ENCODE measurements at places on chromosomes 5 and 9. TPM values are rescaled to one million over a fixed set of nuclear protein-coding genes. Genes with fewer than 3 reads are reported as not detected.
A peak's percentile ranks its signal among the peaks of the same experiment; 100 is the strongest.

Gene LCN10
- total RNA-seq, result not detected

Gene SLC23A1
- total RNA-seq, result not detected

Gene UGT3A2
- total RNA-seq, result 0.64 TPM

Gene LCN9
- total RNA-seq, result 0.30 TPM

Gene NUDT12
- 17.6 TPM for total RNA-seq

Gene AGXT2
- not detected for total RNA-seq

Gene PLEKHG4B
- total RNA-seq, result 21.7 TPM

- H3K27me3 ChIP-seq, result no peaks in the 10 kb centered on the region
- no peak for DNase-seq
- no peaks in the 10 kb centered on the region for H3K4me1 ChIP-seq
- no peak overlapping the region for H3K27ac ChIP-seq
- H3K4me3 ChIP-seq, result no peak overlapping the region
Observed at GRCh38 chr5:24232041-24232440, 412.7 kb downstream of the CDH10 start.

DNA sequence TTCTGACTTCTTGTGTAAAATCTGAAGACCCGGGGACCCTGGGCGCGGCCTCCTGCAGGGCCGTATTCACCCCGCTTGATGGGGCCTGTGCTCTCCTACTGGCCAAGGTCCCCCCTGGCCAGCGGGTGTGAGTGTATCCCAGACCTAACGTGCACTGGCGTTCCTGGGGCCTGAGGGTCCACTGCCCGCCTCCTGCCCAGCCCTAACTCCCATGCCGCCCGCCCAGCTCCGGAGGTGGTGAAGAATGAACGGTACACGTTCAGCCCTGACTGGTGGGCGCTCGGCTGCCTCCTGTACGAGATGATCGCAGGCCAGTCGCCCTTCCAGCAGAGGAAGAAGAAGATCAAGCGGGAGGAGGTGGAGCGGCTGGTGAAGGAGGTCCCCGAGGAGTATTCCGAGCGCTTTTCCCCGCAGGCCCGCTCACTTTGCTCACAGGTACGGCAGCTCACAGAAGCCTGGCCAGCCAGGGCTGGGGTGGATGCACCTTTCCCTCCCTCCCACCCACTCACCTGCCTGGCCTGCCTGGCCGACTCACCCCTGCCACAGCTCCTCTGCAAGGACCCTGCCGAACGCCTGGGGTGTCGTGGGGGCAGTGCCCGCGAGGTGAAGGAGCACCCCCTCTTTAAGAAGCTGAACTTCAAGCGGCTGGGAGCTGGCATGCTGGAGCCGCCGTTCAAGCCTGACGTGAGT lies 9.5 kb downstream of the GRK6 start:
- H3K4me3 ChIP-seq, result no peak overlapping the region
- no peaks in the 10 kb centered on the region for H3K4me1 ChIP-seq
- DNase-seq, result no peak
- H3K27ac ChIP-seq, result no peak overlapping the region
- no peaks in the 10 kb centered on the region for H3K27me3 ChIP-seq
- peaks cover 9% of the 10 kb centered on the region for H3K36me3 ChIP-seq

DNA sequence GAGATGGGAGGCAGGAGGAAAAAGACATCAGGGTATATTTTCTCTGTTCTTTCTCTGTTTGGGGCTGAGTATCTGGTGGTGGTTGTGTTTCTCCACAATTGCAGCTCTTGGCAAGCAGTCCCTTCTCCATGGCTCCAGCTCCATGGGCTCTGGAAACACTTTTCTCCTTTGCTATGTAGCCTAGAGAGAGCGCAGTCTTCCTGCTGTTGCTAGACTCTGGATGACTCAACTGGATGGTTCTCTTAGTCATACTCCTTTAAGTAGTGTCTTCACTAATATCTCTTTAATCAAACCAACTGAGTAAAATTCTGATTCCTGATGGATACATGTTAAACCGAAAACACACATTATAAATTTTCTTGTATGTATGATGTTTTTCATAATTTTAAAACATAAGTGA lies 3.3 kb upstream of the PLGRKT start:
- H3K27me3 ChIP-seq, result peaks cover 20% of the 10 kb centered on the region
- no peak overlapping the region for H3K27ac ChIP-seq
- no peak for DNase-seq
- H3K4me3 ChIP-seq, result no peak overlapping the region
- H3K4me1 ChIP-seq, result peaks cover 22% of the 10 kb centered on the region
- peaks cover 11% of the 10 kb centered on the region for H3K36me3 ChIP-seq

DNA sequence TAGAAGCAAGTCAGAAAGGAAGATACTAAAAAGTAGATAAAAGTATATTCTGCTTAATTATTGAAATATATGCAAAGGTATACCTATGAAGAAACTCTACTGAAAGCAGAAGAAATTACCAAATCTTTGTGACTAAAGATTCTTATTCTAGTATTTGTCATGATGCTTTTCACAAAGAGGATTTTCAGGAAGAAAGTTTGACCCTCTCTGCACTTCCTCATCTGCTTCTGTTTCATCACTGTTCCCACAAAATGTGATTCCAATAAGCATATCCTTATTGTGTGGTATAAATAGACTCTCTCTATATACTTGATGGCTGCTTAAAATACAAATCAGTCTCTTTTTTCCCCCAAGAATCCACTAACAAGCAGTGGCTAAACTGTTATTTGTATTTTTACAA lies 2139.6 kb upstream of the ACO1 start:
- H3K36me3 ChIP-seq, result no peaks in the 10 kb centered on the region
- no peak overlapping the region for H3K4me3 ChIP-seq
- no peaks in the 10 kb centered on the region for H3K27me3 ChIP-seq
- H3K27ac ChIP-seq, result no peak overlapping the region
- H3K4me1 ChIP-seq, result peaks cover 6% of the 10 kb centered on the region
- DNase-seq, result no peak

- H3K27ac ChIP-seq, result no peak overlapping the region
- H3K4me1 ChIP-seq, result peaks cover 16% of the 10 kb centered on the region
- DNase-seq, result no peak
- H3K4me3 ChIP-seq, result peak overlapping the region; percentile 68
- H3K27me3 ChIP-seq, result peaks cover 27% of the 10 kb centered on the region
- H3K36me3 ChIP-seq, result no peaks in the 10 kb centered on the region
Observed at GRCh38 chr9:136093995-136094881, 851 bp downstream of the NACC2 start.

GRCh38 chr5:87649455-87649854 lies 236.7 kb upstream of the CCNH start:
- H3K4me3 ChIP-seq, result no peak overlapping the region
- peaks cover 10% of the 10 kb centered on the region for H3K4me1 ChIP-seq
- no peak for DNase-seq
- no peak overlapping the region for H3K27ac ChIP-seq

- H3K4me3 ChIP-seq, result no peak overlapping the region
- no peaks in the 10 kb centered on the region for H3K4me1 ChIP-seq
- no peak overlapping the region for H3K27ac ChIP-seq
- no peaks in the 10 kb centered on the region for H3K36me3 ChIP-seq
Observed at GRCh38 chr9:76087976-76088375, 197.5 kb downstream of the PCSK5 start.

GRCh38 chr9:136784997-136785361 lies 6.2 kb upstream of the TMEM141 start:
- no peak for DNase-seq
- H3K27ac ChIP-seq, result no peak overlapping the region
- no peaks in the 10 kb centered on the region for H3K36me3 ChIP-seq
- peaks cover 23% of the 10 kb centered on the region for H3K4me1 ChIP-seq
- no peak overlapping the region for H3K4me3 ChIP-seq
